ENCODE measurements at places on chromosomes 2 and 18.

- DNase-seq, result no peak
These were observed 1.3 kb downstream of the PROC start for GRCh38 chr2:127419448-127420038.

DNA sequence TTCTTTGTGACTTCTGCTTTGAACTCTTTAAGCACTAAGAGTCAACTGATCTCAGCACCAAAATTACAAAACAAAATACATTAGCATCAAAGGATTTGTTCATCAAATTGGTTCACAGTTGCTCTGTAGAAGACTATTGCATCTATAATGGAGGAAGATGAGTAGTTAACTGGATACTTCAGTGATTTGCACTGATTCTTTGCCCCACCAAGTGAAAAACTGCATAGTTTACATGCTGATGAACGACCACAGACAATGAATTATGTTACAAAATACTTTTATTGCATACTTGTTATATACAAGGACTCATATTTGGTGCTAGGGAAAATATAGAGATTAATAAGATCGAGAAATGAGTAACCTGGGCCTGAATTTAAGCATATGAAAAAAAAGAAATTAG, 107.2 kb downstream of the SCG2 start:
- no peak for DNase-seq

- DNase-seq, result no peak
These were observed 100.8 kb upstream of the MAP2 start for GRCh38 chr2:209322905-209323512.

- DNase-seq, result no peak
These were observed 33.3 kb upstream of the ANKRD62 start for GRCh38 chr18:12060182-12060870.

DNA sequence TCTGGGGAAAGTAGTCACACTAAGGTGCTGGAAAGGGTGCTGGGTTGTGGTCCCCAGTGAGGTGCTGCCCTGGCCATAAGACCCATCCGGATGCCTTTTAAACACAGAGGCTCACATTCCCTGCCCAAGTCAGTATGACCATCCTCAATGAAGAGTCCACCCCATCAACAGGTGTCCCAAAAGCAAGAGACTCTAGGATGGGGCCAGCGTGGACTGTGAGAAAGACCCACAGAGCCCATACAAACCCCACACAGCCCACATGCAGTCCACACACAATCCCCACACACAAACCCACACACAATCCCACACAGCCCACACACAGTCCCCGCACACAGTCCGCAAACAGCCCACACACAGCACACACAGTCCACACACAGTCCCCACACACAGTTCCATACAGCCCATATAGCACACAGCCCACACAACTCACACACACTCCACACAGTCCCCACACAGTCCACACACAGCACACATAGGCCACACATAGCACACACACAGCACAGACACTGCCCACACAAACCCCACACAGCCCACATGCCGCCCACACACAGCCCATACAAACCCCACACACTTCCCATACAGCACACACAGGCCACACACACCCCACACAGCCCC, 241.4 kb upstream of the SALL3 start:
- no peak for DNase-seq

GRCh38 chr2:74693213-74693612, 39.2 kb downstream of the SEMA4F start:
- DNase-seq, result no peak

DNA sequence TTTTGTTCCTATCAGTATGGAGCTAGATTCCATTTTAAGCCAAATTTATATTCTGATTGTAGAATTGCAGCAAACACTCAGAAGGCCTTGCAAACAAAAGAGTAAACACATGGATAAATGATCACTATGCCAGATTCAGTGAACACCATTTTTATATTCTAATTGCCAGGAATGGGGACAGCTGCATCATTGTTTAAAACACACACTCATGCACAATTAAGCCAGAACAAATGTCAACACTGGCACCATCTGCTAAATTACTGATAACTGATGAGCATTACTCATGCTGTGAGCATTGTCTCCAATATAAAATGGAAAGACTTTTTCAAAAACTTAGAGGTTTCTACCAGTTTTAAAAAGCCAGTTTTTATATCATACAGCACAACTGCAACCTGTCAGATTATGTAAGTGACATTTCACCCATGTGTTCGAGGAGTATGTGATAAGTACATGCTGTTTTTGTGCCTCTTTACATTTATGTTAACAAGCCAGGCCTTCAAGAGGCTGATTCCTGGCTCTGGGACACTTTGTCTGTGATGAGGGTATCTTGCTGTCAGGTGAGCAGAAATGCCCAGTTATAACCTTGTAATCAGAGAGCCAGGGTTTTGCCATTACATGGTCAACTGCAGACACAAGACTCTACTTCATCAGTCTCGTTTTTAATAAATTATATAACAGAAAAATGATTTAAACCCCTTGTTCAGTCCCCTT, 4.4 kb upstream of the ST8SIA5 start:
- no peak for DNase-seq

GRCh38 chr18:58113337-58113736, 69.3 kb downstream of the NEDD4L start:
- DNase-seq, result no peak

- no peak for DNase-seq
These were observed 3.6 kb downstream of the ZAP70 start for GRCh38 chr2:97716695-97717612.

DNA sequence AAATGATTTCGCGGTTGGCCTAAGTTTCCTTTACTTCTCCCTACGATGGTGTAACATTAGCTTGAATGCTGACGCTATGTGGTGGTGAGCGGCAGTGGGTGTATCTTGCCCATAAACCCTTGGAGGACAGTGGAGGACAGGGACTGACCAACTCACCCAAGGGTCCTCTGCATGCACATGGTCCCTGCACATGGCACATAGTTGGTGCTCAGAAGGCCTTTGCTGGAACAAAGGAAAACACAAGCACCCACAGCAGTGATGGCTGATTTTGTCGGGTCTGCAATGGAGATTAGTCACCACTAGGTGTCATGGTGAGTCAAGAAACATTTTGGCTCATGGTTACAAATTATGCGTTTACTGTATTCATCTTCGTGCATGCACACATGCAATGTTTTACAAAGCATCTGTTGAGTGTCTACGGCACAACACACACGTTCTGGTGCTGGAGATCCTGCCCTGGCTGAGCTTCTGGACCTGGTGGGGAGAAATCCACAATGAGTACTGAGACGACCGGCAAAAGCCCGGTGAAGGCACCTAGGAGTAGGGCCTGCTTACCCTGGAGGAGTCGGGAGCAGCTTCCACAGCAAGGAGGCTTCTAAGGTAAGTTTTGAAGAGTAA, 44.0 kb downstream of the PDCL3 start:
- no peak for DNase-seq

DNA sequence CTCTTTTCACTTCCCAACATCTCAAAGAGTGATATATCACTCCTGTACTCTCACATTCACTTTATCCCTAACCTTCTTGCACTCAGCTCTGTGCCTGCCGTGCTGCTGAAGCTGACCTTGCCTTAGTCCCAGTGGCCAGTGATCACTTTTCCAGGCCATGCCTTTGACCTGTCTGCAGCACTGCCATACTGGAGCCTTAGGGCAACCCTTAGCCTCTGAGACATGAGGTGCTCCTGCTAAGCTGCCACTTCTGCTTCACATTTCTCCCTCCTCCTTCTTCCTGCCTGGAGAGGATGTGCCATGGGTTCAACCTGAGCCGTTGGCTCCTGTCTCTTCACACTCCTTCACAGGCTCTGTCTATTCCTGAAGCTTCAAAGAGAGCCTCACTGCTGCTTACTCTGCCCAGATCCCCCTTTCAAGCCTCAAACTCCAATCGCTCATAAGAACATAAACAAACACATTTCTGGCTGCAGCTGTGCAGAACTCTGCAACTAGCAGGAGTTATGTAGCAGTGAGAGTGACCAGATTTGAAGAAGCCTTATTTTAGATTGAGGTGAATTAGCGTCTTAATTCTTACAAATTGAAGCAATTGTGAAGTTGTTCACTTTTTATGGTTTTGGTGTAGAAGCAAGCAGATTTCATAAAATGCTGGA, 716.2 kb upstream of the FANCL start:
- DNase-seq, result no peak

DNA sequence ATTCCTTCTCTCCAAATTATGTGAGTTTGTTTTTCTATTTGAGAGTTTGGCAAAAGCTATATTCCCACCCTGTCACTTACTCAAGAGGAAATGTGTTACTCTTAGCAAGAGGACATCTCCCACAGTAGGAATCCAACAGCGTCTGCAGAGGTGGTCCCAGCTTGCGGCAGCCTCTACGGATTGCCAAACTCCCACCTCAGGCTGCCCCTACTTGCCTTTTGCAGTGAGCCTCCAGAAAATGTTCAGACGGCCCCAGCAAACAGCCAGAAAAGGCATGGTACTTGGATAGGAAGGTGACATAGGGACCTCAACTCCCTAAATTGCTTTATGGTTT, 158.4 kb downstream of the SUCLG1 start:
- no peak for DNase-seq

DNA sequence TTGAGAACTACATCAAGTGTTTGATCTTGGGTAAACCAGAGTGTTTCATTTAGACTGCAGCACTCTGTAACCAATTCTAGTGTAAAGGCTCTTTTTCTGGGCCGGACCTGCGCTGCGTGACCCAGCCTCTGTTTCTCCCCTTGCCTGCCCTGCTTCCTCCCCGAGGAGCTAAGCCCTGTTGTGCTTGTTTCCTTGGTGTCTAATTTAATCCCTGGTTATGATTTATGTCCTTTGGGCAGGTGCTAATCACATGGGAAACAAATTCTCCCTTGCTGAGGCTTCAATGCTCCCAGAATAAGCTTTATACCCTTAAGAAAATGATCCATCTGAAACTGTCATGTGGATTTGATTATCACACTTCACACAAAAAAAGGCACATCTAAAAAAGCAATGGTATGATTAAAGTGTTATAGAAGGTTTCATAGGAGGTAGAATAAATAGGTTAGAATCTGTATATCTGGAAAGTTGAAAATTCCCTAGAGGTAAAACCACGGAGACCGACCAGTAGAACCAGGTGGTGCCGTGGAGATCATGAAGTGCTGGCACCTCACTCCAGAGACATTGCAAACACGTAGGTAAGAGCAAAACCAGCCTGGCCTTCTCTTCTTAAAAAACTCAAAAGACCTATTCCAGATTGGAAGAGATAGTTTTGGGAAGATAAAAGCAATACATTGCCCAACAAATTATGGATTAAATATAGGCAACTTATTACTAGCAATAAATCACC, 31.0 kb upstream of the SLC9A2 start:
- no peak for DNase-seq

DNA sequence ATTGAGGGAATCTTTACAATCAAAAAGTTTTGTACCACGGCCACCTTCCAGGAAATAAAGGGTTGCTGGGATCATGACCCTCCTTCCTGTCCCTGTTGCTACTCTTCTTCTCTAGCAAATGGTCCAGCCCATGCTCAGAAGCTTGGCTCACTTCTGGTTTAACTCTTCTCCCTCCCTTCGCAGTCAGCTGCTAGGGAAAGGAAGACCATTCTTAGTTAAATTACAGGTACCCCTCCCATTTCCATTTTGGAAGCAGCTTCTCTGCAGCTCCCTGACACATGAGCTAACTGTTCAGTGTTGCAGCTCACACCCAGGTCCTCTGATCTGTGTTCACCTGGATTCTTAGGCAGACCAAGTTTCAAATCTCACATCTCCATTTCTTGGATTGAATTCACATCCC, 100.3 kb downstream of the DOCK10 start:
- no peak for DNase-seq

DNA sequence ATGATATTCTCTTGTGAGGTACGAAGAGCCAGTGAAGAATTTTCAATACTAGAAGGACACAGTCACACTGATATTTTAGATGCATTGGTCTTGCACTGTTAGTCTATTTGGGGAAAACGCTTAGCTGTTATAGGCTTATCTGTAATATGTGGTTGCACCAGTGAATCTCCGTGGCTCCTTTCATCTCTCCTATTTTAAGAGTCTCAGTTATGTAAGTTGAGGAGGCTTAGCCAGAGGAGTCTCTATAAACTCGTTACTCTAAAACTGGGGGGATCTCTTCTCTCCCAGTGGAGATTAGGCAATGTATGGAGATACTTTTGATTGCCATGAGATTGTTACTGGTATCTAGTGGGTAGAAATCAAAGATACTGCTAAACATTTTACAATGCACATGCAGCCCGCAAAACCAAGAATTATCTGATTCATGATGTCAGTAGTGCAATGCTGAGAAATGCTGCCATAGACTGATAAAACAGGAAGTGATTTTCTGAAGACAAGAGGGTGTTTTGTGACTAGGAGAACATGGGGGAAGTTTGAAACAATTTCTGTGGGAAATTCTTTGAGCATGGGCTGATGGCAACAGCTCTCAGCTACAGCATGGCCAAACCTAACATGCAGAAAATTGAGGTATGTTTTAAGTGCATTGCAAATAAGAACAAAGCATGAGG, 339.1 kb downstream of the SOX11 start:
- no peak for DNase-seq

GRCh38 chr2:152031747-152032306, 67.0 kb downstream of the CACNB4 start:
- DNase-seq, result no peak

DNA sequence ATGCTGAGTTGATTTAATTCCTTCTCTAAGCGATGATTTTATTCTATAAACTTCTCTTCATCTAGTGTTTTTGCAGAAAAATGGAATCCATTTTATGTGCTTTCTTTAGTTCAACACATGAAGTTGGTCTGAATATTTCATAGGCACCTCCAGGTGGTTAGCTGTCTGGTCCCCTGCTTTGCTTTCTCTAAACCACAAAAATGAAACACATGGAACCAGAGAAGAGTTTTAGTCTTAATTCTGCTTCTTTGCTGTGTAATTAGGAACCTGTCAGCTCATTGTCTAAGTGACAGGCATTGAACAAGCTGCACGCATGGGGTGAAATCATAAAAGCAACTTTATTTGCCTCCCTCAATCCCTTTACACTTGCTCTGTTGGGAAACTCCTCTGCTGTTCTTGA, 150.4 kb downstream of the PIK3C3 start:
- DNase-seq, result no peak

- DNase-seq, result no peak
These were observed 35.2 kb downstream of the SRBD1 start for GRCh38 chr2:45575881-45576280.

- DNase-seq, result no peak
These were observed 230.8 kb upstream of the LINC00305 start for GRCh38 chr18:64379662-64380061.

GRCh38 chr2:218312267-218312756, 20.0 kb upstream of the TMBIM1 start:
- DNase-seq, result no peak

GRCh38 chr2:150591496-150592285, 104.2 kb upstream of the RND3 start:
- DNase-seq, result no peak

GRCh38 chr2:115036818-115037217, 594.4 kb downstream of the DPP10 start:
- no peak for DNase-seq

DNA sequence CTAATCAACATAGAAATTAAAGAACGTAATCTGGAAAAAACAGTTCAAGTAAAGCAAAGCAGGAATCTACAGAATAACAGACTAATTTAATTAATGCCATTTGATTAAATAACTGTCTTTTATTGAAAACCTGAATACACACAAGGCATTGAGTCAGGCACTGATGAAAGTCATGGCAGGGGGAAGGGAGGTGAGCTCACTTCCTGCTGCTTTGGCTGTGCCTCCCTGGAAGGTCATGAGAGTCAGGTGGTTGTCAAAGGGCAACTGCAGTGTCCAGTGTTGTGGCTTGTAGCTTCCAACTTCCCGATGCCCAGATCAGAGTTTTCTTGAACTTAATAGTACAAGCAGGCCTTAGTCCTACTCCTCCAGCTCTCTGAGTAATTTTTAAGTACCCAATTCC, 180.9 kb downstream of the PID1 start:
- no peak for DNase-seq
